ENCODE measurements at places on chromosomes 11 and 22.

DNA sequence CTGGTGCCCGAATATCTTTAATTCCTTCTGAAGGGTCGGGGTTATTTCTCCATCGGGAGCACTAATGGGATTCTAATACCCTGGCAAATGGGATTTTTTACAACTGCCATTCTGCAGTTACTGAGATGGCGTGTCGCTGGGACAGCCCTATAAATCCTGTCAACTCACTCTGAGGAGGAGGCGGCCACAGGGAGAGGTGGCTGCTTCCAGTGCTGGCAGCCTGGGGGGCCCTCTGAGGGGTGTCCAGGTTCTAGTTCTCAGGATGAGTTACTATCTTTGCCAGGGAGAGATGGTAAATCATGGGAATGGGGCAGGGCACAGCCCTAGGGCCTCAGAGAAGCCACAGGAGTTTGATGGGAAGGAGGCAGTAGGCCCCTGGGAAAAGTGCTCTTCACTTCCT is 135.9 kb downstream of the NTM start:
- no peak for DNase-seq

- no peak for DNase-seq
Observed at GRCh38 chr22:47066616-47066905, 304.1 kb downstream of the TBC1D22A start.

GRCh38 chr11:85750646-85751045 is 60.3 kb downstream of the SYTL2 start:
- DNase-seq, result no peak

- no peak for DNase-seq
Observed at GRCh38 chr11:125561924-125562323, 7.4 kb upstream of the EI24 start.

DNA sequence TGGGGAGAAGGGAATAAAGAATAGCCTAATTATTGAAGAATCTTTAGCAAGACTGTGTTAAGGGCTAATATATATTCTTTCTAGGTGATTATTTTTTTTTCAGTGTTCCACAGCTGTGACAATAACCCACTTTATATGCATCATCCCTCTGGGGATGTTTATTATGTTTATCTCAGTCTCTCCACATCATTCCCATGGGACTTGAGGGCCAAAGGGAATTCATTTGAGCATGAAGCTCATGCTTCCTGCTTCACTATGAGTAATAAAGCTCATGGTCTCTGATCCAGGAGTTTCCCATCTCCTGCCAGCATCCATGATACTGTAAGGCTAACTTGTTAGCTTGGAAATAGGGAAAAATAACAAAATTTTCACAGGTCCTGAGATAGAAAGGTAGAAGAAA is 1888.4 kb downstream of the LRRC4C start:
- DNase-seq, result no peak

DNA sequence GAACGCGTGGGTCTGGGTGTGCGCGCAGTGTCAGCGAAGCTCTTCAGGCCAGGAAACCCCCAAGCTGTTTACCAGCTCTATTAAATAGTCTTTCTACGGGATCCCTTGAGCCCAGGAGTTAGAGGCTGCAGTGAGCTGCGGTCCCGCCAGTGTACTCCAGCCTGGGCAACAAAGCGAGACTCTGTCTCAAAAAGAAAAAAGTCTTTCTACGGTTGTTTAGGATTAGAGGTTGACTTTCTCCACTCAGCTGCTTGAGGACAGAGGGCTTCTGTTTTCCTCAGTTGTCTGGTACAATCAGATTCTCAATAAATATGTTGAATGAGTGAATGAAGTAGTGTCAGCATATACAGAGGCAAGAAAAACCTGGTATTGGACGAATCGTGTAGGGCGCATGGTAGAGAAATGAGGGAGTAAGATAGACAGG is 619 bp downstream of the SART1 start:
- DNase-seq, result no peak

DNA sequence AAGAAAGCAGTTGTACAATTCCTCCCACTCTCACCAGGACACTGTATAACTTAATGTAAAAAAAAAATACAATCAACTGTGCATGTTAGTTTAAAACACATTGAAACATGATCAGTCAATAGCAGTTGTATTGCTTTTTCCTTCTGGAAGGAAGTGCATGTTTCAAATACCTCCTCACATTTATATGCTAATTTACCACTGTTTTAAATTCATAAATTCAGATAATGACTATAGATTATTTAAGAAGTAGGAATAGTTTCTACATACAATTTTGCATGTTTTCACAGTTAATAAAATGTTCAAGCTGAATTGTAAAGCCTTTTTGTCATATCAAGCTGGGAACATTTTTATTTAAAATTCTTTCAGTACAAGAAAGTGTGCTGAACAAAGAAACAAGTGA is 3.3 kb downstream of the GRIA4 start:
- no peak for DNase-seq

- no peak for DNase-seq
Observed at GRCh38 chr11:125532668-125533067, 36.6 kb upstream of the FEZ1 start.

GRCh38 chr11:133476570-133477250 is 55.6 kb downstream of the OPCML start:
- no peak for DNase-seq

DNA sequence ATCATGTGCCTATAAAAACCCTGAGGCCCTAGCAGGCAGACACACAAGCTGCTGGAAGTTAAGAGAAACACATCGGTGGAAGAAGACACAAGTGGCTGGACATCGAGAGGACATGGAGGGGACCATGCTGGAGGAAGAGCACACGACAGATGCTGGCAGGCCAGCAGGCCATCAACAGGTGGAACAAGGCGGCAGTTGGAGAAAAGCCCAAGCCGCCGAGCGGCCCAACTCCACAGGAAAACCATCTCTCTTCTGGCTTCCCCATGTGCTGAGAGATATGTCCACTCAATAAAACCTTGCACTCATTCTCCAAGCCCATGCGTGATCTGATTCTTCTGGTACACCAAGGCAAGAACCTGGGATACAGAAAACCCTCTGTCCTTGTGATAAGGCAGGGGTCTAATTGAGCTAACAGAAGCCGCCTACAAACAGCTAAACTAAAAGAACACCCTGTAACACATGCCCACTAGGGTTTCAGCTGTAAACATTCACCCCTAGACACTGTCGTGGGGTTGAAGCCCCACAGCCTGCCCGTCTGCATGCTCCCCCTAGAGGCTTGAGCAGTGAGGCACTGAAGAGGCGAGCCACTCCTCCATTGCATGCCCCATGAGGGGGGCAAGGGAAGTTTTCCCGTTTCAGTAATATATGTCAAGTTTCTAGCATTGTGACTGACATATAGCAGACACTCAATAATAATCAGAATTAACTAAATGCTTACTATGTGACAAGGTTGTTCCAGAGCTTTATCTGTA is 39.0 kb upstream of the MMP20 start:
- DNase-seq, result peak; percentile 5

DNA sequence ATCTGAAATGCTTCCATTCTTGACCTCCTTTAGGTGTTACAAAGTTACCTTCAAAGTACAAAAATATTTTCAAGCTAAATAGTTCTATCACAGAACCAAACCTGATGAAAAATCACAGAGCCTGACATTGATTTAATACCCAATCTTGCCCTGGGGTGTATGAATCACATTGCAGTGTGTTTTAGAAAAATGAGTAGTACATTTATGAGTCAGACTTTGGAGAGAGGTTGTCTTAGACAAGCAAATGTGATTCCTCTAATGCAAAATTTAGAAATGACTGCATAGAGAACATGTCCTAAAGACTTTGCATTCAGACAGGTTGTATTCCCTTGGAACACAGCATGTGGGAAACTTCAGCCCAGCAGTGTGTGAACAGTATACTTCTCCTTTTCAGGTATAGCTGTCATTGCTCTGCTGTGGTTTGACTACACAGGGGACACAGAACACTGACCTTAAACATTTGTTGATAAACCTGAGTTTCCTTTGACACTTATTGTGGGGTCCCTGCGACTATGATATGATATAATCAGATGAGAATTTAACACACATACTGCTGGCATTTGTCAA is 972.1 kb downstream of the JRKL start:
- DNase-seq, result no peak

DNA sequence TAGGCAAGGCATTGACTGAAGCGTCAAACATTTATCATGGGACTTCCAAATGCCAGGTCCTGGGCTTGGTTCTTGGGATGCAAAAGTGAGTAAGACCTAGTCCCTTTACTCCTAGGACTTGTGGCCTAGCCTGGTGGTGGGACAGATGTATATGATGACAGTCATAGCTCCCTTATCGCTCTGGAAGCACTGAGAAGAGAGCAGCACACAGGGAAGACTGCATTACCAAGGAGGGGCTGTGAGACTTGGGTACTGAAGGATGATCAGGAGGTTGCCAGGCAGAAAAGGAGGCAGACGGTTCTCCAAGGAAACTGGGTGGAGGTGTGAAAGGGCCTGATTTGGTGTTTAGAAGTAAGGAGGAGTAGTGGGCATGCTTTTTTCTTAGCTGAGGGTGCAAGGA is 32.5 kb downstream of the MICAL2 start:
- no peak for DNase-seq

GRCh38 chr11:18209058-18209457 is 27.5 kb downstream of the SAA4 start:
- DNase-seq, result no peak

- DNase-seq, result no peak
Observed at GRCh38 chr11:119681361-119681910, 47.6 kb downstream of the NECTIN1 start.

DNA sequence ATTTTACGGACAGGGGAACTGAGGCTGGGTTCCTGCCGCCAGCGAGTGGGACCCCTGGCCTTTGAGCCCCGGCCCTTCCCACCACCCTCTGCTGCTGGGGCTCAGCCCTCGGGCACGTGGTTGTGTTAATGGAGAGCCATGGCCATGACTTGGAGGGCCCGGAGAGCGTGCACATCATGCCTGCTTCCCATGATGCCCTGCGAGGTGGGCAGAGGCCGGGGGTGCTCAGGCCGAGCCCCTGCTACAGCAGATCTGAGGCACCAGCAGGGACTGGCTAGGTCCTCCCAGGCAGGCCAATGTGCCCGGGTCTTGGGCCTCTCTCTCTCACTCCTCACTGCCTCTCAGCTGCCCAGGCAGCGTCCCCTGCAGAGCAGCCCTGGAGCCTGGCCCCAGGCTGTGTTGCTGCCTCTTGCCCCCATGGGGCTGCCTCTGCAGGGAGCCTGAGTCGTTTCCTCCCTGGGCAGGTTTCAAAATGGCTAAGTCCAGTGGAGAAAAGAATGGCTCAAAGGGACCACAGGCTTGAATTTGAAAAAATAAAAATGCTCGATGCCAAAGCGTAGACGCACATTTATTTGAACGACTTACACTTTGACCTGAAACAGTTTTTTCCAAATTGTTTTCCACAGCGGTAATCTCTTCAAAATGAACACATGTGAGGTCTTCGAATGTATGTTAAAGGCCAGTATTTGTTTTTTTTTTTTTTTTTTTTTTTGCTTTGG is 72.6 kb upstream of the CLDN5 start:
- no peak for DNase-seq

GRCh38 chr11:69219991-69220390 is 64.3 kb downstream of the SMIM38 start:
- no peak for DNase-seq

DNA sequence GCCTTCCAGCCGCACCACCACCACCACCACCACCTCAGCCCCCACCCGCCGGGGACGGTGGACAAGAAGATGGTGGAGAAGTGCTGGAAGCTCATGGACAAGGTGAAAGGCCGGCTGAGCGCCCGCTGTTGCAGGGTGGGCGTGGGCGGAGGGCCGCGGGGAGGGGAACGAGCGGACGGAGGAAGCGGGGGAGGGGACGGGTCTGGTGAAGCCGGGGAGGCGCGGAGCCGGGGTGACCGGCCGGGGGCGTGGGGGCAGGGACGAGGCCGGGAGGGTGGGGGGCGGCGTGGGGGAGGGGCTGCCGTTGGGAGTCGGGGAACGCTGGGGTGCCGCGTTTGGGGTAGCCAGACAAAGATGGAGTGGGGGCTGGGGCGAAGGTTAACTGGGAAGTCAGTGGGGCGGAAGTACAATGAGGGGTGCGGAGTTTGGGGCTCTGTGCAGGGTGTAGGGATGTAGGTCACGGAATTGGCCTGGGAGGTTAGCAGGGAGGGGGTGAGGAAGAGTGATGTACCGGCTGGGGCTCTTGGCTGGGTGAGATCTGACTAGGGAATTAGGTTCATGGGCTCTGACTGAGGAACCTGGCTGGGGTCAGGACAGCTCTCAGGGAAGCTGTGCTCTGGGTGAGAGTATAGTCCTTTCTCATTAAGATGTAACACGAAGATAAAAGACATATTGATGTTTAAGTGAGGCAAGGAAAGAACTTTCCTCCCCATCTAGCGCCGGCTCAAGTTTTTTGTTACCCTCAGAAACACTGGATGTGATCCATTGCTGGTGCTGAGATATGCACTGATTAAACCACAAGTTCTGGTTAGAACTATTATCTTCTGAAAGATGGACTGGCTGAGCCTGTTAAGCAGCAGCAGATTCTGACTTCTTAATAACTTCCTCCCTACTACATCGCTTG is 624 bp downstream of the CBL start:
- DNase-seq, result peak; percentile 26

DNA sequence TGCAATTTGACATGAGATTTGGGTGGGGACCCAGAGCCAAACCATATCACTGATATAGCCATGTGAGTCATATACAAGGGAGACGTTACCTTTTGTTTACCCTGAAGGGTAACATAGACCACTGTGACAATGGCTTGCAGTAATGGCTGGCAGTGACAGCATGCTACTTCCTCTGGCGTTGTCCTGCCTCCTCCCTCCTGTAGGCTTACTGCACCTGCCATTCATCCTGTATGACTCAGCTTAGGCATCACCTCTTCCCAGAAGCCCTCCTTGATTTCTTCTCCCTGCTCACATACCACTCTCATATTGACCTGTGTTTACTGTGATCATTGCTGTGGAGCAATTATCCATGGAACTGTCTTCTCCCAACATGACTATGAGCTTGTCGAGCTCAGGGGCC is 12.0 kb upstream of the PVALB start:
- DNase-seq, result no peak

DNA sequence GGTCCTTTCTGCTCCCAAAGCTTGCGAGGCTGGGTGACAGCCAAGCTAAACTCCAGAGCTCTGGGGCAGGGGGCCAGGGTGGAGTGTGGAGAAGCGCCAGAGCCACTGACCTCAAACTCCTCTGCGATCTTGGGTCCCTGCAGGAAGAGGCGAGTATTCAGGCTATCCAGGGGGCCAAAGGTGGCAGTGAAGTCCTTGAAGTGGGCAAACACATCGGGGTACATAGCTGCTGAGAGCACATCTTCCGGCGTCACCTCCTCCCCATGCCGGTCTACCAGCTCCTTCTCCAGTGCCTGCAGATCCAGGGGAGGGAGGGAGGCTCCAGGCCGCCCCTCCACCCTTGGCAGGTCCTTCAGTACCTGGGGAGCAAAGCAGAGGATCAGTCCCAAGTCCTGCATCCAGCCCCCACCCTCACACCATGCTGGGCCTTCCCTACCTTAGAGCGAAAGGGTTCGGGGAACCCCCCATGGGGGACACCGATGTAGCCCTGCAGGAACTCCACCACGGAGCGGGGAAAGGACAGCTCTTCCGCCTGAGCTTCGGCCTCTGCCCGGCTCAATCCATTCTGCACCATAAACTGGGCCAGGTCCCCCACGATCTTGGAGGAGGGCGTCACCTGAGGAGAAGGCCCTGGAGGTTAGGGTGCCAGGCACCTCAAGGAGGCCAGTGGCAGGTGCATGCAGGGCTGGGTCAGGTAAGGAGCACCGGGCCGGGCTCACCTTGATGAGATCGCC is 6.4 kb downstream of the RCE1 start:
- no peak for DNase-seq
